ENCODE measurements at places on chromosomes 6 and 20. TPM values are rescaled to one million over a fixed set of nuclear protein-coding genes. Genes with fewer than 3 reads are reported as not detected.

Gene PGC
- total RNA-seq, result not detected

Gene SAMD3
- total RNA-seq, result 4.9 TPM

Gene ITPA
- 57.5 TPM for total RNA-seq

Gene SLC17A2
- not detected for total RNA-seq

DNA sequence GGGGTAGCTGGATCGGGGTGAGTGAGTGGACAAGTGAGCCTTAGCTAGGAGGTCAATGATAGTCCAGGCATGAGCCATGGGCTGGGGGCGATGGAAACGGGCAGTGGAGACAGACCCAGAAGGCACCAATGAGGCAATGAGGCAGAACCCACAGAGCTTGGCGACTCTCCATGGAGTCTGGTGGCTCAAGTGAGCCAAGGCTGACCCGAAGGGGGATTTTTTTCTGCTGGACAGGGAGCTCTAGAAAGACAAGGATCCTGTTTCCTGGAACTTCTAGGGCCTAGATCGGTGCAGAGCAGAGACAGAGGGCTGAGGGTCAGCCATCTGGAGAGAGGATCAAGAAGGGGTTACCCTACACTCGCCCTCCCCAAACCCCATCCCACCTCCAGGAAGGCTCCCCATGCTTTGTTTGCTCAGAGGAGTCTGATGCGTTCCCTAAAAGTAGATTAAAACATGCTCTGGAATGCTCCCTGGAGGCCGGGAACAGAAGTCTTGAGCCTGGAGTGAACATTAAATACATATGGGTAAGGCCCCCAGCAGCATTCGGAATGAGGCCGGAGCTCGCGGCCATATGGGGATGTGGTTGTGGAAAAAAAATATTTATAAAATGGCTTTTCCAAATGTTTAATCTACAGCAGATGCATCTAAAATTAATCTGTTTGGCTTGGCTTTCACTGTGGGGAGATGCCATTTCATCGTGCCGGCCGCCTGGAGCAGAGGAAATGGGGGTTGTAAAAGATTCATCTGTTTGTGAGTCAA lies 237.8 kb upstream of the PMEPA1 start:
- no peak for DNase-seq

Gene OPN5
- total RNA-seq, result not detected

GRCh38 chr20:23061734-23062561 lies 12.5 kb upstream of the THBD start:
- DNase-seq, result peak; percentile 78

- no peak for DNase-seq
Observed at GRCh38 chr6:166587631-166588413, 1.3 kb upstream of the RAMACL start.

- DNase-seq, result peak; percentile 8
Observed at GRCh38 chr6:77707603-77708002, 54.8 kb downstream of the MEI4 start.

Gene OR2H1
- not detected for total RNA-seq

Gene ADGRF4
- total RNA-seq, result not detected

- DNase-seq, result peak; percentile 97
Observed at GRCh38 chr6:148972481-148972880, 225.7 kb downstream of the UST start.

Gene EPHA7
- 7.3 TPM for total RNA-seq

Gene ADAT2
- total RNA-seq, result 13.7 TPM

Gene LPA
- total RNA-seq, result 0.17 TPM

GRCh38 chr6:144778773-144779492 lies 493.8 kb downstream of the UTRN start:
- DNase-seq, result peak; percentile 16

DNA sequence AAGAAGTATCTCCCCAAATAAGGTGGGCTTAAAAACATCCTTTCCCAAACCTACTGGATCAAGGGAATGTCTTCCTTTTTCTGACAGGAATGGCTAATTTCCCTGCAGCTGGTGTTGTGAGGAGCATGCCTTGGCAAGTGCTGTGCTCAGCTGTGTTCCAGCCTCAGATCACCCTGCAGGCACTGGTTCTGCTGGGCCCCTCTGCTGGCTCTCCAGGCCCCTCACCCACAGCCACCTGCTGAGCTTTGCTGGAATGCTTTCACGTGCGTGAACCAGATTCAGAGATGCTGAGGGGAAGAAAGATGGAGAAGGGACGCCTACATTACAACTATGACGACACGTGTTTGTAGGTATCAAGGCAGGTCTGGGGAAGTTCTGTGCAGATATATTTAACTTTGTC lies 71.3 kb upstream of the FOXC1 start:
- DNase-seq, result no peak

Gene LY6G6C
- total RNA-seq, result not detected

- DNase-seq, result no peak
Observed at GRCh38 chr20:37380864-37381579, 35.1 kb downstream of the SRC start.

GRCh38 chr6:136639702-136640101 lies 89.5 kb upstream of the MAP7 start:
- no peak for DNase-seq

Gene SLC32A1
- total RNA-seq, result 0.87 TPM

DNA sequence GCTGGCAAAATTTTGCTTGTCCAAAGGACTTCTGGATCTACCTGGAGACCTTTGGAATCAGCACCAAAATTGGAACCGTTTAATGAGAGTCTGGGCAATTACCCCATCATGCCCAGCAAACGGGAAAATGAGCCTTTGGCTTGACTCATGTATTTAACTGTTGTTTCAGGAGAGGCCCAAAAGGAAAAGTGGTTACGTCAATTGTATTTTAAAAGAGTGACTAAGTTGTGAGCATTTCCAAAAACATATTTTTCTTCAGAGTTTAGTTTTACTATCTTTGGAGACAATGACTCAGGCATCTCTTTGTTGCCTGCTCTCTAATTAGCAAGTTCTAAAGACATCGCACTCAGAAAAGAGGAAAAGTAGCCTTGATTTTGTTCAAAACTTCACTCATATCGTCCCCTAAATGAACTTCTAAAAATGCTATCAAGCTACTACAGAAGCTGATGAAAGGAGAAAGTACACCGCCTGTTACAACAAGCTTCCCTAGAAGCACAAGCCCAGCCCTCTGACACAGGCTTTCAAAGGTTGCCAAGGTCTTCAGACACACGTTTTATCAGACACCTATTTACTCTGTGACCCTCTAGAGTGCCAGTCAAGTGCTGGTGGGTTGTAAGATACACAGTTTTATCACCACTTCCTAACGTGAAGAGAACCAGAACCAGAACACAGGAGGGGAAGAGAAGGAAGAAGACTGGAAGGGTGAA lies 146.2 kb downstream of the TBX18 start:
- no peak for DNase-seq

DNA sequence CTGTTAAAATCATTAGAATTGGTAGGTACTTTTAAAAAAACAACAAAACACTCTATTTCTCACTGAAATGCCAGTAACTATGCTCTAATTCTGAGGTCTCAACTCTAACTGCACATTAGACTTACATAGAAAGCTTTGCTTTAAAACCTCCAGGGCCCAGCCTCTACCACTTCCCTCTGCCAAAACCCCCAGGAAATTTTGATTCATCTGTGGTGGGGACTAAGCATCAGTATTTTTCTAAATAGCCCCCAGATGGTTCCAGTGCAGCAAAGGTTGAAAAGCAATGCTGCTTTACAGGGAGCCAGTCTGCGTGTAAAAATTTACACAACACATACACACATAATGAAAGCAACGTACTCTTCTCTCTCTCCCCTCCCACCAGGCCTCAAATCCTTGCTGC lies 3.8 kb downstream of the TBC1D32 start:
- DNase-seq, result no peak

- DNase-seq, result no peak
Observed at GRCh38 chr6:15096894-15097837, 148.7 kb upstream of the JARID2 start.
